Spleen (tissue), 13 donors: ENCODE measurements at places on chromosomes 12 and 14. TPM values are rescaled to one million over a fixed set of nuclear protein-coding genes. Genes with fewer than 3 reads are reported as not detected.

GRCh38 chr12:96183734-96184370, 10.3 kb upstream of the ELK3 start:
- no peak for DNase-seq

The DBX2 gene
- total RNA-seq = not detected

DNA sequence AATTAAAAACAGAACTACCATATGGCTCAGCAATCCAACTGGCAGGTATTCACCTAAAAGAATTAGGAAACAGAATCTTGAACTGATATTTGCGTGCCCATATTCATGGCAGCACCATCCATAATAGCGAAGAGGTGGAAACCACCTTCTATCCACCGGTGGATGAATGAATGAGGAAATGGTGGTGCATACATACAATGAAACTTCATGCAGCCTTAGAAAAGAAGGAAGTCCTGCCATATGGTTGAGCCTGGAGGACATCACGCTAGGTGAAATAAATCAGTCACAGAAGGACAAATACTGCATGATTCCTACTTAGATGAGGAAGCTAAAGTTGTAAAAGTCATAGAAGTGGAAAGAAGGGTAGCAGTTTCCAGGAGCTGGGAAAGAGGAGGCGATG, 6.6 kb downstream of the TCL1A start:
- DNase-seq = no peak

DNA sequence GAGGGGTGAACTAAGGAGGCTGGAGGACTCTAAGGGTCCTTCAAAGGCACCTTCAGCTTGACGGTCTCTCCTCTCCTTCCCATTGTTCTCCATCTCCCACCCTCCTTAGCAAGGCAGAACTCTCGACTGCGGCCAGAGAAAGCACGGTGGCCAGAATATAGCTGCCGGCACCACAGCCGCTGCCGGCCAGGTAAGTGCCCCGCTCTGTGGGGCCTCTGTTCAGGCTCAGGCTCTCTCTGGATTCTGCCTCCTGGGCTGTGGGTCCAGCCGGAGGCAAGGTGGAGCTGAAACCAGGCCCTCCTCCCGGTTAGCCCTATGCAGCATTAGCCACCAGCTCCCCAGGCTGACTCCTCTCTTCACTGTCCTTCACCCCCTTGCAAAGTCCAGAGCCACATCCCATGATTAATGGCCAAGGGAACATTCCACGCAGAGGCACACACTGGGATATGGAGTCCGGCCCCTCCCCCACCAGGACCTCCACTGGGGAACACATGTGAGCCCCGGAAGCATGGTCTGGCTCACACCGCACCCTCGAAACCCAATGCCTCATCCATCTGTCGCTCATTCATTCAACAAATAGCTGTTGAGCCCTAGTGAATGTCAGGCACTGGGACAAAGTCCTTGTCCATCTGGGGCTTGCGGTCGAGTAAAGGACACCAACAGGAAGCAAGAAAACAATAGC, 25.2 kb downstream of the LTBP2 start:
- no peak for DNase-seq

The KLRB1 gene
- total RNA-seq = 28.2 TPM

The RDH12 gene
- total RNA-seq = not detected

DNA sequence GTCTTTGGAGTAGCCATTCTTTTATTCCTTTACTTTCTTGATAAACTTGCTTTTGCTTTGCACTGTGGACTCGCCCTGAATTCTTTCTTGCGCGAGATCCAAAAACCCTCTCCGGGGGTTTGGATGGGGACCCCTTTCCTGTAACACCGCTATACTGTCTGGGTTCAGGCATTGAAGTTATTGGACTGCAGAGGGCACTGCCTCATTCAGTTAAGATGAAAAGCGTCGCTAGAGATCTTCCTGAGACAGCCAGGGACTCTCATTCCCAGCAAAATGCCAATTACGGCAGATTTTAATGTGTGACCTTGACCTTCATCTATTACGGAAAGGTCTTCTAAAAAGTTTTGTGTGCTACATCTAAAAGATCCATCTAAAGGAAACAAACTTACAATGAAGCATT, 17.3 kb upstream of the RIMKLB start:
- DNase-seq = no peak

- peak; percentile 88 for DNase-seq
Observed at GRCh38 chr14:102508774-102509745, 516 bp downstream of the ANKRD9 start.

DNA sequence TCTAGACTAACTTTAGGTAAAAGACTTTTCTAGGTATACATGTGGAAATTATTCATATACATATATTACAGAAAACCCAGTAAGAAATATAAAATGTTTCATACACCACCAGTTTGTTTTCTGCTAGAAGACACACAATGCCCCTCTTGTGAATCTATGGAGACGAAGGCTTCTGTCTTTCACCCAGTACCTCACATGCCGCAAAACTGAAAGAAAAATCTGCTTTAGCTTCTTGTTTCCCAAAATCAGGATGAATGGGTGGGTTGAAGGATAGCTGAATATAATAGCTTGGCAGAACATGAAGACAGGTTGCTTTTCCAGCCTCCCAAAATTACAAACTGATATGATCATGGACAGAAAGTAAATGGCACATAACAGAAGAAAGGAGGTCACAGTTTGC, 1.3 kb downstream of the TAS2R30 start:
- DNase-seq = no peak

DNA sequence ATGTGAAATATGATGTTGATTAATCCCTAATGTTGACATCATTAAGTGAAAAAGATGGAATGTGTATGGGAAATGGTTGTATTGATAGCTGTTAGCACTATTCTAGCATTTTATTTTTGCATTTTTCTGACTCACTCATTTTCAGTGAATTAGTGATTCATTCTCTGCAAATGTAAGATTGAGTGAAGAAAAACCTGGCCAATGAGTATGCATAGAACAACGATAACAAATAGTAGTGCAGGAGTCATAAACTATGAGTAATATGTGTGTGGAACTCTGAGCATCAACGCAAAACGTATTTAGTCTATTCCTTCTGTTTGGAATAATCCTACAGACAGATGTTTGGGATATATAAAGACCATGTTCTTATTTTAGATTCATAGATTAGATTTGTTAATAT, 76.3 kb upstream of the RTL1 start:
- no peak for DNase-seq

DNA sequence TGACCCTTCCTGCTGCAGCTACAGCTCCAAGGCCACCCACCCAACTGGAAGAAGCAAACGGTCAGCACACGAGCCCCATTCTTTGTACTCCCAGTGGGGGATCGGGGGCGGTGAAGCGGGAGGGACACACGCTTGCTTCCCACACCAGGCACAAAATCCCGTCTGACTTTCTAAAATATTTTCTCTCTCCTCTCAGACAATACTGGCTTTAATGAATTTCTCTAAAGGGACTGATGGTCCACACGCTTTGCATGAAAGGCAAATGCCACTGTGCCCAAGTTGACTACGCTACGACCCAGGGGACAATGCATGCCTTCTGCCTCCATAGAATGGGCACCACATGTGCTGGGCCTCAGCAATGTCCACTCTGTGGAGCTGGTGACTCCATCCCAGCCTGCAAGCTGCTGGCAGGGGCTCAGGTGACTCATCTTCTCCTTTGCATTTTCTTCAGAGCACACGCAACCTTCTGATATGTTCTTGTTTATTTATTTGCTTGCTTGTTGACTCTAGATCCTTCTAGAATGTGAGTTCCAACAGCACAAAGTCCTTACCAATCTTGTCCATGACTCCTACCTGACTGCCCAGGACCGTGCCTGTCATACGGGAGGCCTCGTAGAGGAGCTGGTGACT, 15.6 kb downstream of the SYNE3 start:
- DNase-seq = peak; percentile 49

GRCh38 chr14:74472601-74473000, 20.5 kb downstream of the NPC2 start:
- no peak for DNase-seq

The DTX1 gene
- 141 TPM for total RNA-seq

The RAP1B gene
- 244 TPM for total RNA-seq

DNA sequence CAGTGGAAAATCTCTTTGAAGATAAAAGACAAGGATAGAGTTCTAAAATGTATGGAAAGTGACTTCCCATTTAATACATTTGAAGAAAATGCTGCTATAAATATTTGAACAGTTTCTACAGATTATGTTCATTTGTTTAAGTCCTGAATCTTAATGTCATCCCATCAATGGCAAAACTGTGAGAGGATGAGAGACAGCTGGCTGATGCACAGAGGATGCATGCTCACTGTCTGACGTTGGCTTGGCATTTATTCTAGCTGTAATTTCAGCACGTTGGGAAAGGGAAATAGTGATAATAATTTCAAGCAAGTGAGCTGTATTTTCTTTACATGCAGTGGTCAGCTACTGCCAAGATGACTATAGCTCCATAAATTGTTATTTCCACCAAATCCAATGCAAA, 40.5 kb downstream of the PPFIA2 start:
- no peak for DNase-seq

GRCh38 chr12:127957001-127957660, 309.8 kb upstream of the TMEM132C start:
- DNase-seq = no peak

GRCh38 chr14:65832431-65833266, 420.1 kb downstream of the FUT8 start:
- no peak for DNase-seq

- DNase-seq = no peak
Observed at GRCh38 chr12:80846952-80847351, 90.8 kb downstream of the LIN7A start.

The SPTSSA gene
- 9.9 TPM for total RNA-seq
